ENCODE measurements at places on chromosomes 6 and 20.

DNA sequence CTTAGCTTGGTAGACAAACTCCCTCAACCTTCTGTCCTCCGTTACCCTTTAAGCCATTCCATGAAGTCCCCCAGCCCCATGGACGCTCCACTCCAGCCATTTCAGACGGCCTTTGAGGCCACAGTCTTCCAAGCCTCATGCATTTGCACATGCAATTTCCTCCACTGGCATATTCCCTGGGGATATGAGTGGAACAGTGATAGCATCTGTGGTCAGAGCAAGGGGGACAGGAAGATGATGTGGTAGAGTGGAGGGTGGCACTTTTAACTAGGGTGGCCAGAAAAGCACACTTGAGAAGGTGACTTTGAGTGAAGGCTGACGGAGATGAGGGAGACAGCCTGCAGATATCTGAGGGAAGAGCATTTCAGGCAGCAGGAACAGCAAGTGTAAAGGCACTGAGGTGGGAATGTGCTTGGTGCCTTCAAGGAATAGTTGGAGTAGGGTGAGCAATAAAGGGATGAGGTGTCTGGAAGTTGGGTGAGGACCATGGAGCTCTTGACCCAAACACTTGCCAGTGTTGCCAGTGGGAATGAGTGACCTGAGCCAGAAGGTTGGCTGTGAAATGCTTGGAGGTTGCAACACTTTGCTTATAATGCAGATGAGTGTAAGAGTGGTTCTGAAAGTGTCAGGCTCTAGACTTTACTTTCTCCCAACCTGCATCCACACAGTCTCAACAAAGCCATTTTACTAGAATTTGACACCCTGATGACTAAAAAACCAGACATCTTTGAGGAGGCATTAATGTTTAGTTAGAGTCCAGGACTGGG, 275.6 kb upstream of the SUPT3H start:
- H3K36me3 ChIP-seq, result no peaks in the 10 kb centered on the region
- no peak overlapping the region for H3K27ac ChIP-seq
- H3K4me3 ChIP-seq, result no peak overlapping the region
- H3K4me1 ChIP-seq, result peaks cover 10% of the 10 kb centered on the region
- H3K27me3 ChIP-seq, result peaks cover 19% of the 10 kb centered on the region

DNA sequence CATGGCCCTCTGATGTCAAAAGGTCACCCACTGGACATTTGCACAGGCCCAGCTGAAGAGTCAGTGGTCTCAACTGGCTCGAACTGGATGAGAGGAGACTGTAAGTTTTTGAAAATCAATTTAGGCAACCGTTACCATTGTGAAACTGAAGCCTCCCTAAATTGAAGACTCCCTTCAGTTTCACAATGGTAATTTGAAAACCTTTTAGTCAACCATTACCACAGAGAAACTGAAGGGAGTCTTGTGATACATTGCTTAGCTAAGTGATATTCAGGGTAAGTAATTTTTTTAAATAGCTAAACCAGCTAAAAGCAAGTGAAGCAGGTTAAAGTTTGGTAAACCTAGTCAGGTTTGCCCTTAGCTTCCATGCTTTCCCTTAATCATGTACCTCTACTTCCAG, 197.3 kb upstream of the NT5E start:
- DNase-seq, result no peak
- no peak overlapping the region for H3K4me3 ChIP-seq
- peaks cover 5% of the 10 kb centered on the region for H3K36me3 ChIP-seq
- H3K4me1 ChIP-seq, result peaks cover 23% of the 10 kb centered on the region
- H3K27me3 ChIP-seq, result peaks cover 13% of the 10 kb centered on the region

DNA sequence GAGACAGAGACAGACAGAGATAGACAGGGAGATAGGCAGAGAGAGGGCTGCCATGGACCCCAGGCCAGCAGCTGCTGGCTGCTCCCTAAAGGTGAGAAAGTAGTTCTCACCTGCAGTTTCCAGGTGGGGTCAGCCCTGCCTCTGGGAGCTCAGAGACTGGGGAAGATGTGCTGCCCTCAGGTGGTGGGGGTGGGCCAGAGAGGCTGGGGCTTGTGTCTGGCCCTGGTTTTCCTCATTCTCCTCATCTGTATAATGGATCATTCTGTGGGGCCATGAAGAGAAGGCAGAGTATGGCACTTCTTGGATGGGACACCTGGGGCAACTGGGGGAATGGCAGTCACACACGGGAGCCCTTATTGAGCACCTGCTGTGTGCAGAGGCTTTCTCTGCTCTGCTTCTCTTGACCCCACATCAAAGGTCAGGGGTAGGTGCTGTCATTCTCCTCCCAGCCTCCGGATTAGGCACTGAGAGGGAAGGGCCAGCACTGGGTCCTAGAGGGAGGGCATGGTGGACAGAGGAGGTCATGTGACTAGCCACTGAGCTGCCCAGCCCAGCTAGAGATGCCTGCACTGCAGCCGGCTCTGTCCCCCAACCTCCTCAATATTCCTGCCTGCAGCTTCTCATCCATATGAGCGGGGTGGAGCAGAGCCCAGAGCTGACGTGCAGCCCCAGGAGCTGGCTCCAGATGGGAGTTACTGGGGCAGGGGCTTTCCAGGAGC, 4.1 kb downstream of the ANGPT4 start:
- no peaks in the 10 kb centered on the region for H3K36me3 ChIP-seq
- DNase-seq, result no peak
- H3K4me3 ChIP-seq, result no peak overlapping the region
- H3K27ac ChIP-seq, result no peak overlapping the region
- peaks cover 63% of the 10 kb centered on the region for H3K4me1 ChIP-seq

- no peaks in the 10 kb centered on the region for H3K4me1 ChIP-seq
- no peak overlapping the region for H3K4me3 ChIP-seq
- H3K36me3 ChIP-seq, result peaks cover 32% of the 10 kb centered on the region
- no peak for DNase-seq
- H3K27ac ChIP-seq, result no peak overlapping the region
Observed at GRCh38 chr6:126352514-126352913, 12.6 kb downstream of the CENPW start.

Measured in nephron progenitor cell (in vitro differentiated cells).